Amygdala (tissue), 56 donors: ENCODE measurements at places on chromosomes 16 and 17.

DNA sequence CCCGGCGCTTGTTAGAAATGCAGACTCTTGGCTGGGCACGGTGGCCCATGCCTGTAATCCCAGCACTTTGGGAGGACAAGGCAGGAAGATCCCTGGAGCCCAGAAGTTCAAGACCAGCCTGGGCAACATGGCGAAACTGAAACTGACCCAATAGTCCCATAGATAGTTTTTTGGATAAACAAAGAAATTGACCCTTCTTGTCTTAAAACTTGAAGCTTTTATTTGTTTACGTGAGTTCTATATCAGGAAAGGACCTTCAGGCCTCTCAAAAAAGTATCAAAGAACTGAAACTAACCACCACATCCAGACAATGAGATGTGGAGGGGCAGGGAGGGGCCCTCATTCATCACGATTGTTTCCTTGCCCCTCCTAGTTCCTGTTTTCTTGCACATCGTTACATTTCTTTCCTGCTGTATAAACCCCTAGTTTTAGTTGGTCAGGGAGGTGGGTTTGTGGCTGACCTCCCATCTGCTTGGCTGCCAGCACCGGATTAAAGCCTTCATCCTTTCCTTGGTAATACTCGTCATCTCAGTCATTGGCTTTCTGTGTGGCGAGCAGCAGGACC lies 29.9 kb upstream of the PRM1 start:
- no peak for DNase-seq

DNA sequence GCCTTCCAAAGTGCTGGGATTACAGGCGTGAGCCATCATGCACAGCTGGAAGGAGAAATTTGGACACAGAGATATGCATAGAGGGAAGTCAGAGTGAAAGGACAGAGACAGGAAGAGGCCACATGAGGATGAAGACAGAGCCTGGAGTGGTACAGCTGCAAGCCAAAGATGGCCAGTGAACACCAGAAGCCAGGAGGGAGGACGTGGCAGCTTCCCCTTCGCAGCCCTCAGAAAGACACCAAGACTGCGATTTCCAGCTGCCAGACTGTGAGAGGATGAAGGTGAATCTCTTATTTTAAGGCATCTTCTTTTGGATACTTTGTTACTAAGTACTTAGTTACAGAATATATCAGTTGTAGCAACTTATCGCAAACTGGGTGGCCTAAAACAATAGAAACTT lies 60.5 kb upstream of the PLCG2 start:
- DNase-seq, result no peak

- no peak for DNase-seq
Measured at GRCh38 chr17:44273607-44274006, 5.7 kb upstream of the SLC4A1 start.

- no peak for DNase-seq
Measured at GRCh38 chr17:28935744-28936460, 15.4 kb downstream of the PHF12 start.

GRCh38 chr17:78598013-78598471 lies 20.8 kb upstream of the DNAH17 start:
- DNase-seq, result no peak

DNA sequence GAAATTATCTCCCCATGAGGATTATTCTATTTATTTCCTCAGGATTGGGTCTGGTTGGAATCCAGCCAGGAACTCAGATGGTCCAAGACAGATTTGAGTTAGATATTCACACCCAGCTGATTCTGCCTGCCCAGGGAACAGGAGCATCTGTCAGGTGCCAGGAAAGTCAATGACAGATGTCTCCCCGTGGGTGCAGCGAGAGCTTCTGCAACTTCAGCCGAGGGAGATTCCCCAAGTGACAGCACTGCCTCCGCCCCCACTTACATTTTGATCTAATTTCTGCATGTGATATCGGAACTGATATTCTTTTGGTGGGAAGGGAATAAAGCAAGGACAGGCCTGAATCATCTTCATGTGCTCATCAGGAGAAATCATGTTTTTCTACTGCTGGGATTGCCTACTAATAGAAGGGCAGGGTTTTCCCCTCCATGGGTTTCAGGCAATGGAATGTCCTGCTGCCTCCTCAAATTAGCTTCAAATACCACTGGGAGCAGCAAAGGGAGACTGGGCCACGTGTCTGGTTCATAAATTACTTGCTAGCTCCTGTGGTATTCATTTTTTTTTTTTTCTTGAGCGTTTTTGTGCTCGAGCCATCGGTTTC lies 15.7 kb upstream of the DHX8 start:
- peak; percentile 22 for DNase-seq

DNA sequence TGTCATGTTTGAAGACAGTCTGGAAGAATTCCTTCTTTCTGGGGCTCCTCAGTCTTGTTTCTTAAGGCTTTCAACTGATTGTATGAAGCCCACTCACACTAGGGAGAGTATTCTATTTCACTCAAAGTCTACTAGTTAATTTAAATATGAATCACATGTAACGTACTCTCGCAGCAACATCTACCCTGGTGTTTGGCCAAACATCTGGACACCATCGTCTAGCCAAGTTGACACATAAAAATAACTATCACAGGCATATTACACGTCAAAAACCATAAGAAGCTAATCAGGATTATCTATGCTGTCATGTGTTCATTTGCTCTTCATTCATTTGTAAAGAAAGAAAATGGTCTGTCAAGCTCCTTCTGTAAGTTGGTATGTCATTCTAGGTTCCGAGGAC lies 787.4 kb downstream of the KCNJ2 start:
- no peak for DNase-seq

DNA sequence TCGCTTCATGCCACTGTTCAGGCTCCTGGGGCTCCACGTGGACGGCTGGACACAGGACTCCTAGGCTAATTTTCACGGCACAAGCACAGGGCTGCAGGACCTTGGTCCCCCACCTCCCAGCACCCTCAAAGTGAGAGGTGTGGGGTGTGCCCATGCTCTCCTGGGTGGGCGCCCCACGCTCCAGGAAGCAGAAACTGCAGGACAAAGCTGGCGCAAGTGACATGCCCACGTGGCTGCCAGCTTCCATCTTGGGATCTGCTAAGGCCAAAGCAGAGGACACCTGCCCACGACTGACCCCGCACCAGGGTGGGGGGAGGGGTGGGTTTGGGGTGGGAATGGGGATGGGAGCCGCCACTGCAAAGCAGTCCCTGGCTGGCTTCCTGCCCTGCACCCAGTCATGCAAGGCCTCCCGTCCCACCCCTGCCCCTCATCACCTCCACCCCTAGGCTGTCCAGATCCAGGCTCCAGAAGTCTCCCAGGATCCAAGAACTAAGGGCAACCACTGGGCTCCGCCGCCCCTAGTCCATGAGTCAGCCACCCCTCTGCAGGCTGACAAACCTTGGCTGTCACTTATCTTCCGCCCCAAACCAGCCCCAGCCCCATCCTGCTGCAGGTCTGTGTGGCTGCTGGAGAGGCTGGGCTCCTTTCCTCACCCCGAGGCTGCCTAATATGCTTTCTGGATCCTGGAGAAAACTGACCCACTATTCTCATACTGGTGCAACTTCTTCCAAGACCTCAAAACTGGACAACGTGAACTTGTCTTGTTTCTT lies 11.1 kb downstream of the USP6 start:
- DNase-seq, result no peak

DNA sequence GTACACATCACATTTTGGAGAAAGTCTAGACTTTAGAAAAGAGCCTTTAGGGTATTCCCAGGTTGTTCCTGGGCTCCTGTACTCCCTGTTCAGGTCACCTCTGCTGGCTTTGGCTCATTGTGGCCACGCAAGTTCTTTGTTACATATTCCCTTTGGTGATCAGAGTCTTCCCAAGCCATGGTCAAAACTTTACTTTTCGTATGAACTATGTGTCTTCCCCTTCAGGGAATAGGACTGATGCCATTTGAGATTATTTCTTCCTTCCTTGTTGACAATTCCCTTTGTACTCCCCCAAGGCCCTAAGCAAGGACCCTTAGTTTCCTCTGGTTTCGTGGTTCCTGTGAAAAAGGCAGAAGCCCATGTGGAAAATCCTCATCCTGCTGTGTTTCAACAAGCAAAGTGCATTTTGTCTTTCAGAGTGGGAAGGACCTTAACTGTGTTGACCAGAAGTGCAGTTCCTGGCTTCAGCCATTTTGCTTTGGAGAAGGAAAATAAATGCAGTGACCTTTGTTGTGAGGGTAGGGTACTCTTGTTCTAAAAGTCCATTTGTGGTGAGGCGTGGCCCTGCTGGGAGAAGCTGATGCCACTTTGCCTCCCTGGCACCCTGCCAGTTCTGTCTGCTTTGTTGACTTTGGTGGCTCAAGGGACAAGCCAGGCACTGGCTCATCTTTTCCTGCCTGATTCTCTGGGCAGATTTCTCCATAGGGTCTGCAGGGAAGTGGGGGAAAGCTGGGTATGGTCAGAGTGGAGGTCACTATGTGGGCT lies 55.1 kb downstream of the ZNRF1 start:
- DNase-seq, result peak; percentile 39

DNA sequence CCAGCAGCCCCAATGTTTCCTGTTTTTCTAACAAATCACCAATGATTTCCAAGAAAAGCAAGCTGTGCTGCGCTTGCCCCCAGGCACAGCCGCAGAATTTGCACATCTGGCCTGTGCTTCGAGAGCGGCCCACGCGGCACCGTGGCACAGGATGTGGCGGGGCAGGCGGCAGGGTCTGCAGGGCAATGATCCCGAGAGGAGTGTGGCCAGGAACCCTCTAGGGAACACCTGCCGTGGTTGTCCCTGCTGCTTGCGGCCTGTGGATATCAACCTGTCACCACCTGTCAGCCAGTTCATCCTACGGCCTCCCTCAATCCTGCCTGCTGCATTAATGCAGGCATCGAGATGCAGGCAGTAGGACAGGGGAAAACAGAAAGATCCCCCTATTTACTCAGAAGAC lies 24.0 kb downstream of the PIK3R5 start:
- no peak for DNase-seq

DNA sequence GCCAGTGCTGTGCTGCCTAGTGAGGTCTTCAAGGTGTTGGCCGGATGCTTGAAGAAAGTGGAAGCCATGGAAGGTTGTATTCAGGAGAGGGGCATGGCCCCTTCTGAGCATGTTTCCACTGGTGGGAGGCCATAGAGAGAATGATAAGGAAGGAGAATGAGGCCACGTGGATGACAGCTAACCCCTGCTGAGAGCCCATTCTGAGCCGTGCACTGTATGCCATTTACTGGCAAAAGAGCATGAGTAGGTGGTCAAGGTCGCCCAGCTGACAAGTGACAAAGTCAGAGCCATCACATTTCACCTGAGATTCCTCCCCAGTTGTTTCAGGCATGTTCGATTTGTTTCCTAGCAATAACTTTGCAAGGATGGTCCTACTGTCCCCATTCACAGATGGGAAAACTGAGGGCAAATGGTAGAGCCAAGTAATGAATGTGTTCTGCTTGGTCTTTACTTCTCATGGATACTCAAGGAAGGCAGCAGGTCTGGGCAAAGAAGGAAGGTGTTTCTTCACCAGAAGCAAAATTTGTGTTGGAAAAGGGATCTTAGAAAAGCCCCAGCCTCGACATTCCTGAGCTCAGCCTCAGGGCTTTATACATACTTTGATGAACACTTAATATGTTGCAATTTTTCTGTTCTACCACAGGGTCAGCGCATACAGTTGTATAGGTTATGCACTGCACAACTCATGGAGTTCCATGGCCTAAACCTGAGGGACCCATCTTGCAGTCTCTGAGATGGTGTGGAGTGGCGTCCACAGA lies 10.5 kb upstream of the NKD1 start:
- no peak for DNase-seq

DNA sequence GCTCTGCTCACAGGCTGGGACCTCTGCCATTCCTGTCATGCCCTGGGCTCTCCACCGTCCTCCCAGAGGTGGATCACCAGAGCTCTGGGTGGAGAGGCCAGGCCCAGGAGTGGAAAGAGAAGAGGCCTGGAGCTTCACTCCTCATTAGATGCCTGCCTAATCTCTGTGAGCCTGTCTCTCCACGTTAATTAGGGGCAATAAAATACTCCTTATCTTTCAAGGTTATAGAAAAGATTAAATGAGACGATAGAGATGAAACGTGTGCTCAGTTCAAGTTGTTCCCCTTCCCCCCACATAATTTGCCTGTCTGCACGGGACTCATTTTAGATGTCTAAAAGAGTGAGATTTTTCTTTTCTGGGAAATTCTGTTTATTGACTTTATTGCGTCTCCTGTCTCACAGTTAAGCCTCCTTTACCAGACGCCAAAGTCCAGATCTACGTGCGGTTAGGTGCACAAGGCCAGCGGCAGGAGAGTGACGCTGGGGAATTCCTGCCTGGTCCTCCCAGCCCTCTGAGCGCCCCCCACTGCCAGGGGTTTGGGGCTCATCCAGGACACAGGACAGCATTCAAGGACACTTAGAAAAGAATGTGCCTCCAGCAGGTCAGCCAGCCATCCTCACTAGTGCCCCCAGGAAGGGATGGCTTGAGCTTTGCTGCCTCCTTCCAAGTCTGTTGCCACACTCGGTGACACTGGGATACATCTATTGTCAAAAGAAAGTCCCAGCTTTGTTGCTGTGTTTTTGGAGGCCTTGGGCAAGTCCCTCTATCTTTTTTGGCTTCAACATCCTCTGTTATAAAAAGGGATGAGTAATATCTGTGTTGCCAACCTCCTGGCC lies 42.3 kb downstream of the TBX4 start:
- no peak for DNase-seq

- DNase-seq, result no peak
Measured at GRCh38 chr16:65294165-65294564, 172.3 kb upstream of the CDH11 start.

GRCh38 chr16:85924675-85925074 lies 25.7 kb downstream of the IRF8 start:
- no peak for DNase-seq

GRCh38 chr16:24993722-24994686 lies 21.2 kb downstream of the ARHGAP17 start:
- DNase-seq, result no peak

- DNase-seq, result no peak
Measured at GRCh38 chr17:7363311-7363710, 8.4 kb downstream of the TMEM95 start.

DNA sequence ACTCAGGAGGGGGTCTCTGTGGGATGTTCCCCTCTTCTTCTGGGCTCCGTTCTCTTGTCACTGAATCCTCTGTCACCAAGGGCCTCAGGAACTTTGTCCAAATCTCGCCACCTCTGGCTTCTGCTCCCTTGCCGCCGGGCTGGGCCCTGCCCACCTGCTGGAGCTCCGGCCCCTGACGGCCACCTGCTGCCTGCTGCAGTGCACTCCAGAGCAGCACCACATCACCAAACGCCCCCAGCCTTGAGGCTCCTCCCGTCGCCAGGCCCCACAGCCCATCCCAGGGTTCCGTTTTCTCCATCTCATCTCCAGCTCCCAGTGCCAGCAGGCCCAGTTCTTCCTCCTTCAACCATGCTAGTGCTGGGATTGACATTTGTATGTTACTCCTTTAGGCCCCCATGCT lies 43.6 kb downstream of the FOXL1 start:
- DNase-seq, result no peak

DNA sequence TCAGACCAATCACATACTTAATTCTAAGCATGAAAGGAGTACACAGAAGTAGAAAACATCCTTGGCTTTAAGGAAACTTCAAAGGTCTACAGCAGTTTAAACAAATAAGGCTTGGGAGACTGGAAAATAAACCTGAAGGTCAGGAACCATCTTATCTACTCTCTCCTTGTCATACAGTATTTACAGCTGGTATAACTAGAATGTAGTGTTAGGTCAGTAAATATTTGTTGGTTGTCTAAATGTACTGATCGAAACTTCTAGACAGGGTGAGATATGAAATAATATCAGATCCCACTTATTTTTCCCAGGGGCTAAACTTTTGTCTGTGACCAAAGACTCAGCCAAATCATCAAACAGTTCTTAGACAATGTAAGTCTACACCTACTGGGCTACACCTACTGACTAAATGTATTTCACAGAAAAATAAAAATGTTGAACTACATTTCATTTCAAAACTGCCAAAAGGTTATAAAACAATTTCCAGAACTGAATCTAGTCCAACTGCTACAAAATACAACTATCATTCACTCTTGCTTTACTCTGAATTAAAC lies 27.1 kb upstream of the TMEM97 start:
- DNase-seq, result no peak

GRCh38 chr16:24258791-24259190 lies 2.7 kb downstream of the CACNG3 start:
- DNase-seq, result no peak
